ENCODE measurements at places on chromosomes 12 and 14.

DNA sequence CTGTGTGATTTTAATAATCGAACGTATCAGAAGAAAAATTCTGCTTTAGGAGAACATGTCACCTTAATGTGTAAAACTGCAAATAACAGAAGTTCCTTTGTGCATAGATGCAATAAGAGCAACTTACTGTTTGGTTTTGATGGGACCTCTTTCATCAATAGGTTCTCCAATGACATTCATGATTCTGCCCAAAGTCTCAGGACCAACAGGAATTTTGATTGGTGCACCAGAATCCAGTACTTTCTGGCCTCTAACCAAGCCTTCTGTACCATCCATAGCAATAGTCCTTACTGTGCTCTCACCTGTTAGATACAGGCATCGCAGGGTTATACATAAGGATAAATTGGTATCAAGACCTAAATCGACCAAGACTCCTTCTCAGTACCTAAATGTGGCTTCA lies 1.1 kb downstream of the ATP5F1B start:
- no peak for DNase-seq

GRCh38 chr14:98370352-98370751 lies 901.6 kb downstream of the BCL11B start:
- no peak for DNase-seq

DNA sequence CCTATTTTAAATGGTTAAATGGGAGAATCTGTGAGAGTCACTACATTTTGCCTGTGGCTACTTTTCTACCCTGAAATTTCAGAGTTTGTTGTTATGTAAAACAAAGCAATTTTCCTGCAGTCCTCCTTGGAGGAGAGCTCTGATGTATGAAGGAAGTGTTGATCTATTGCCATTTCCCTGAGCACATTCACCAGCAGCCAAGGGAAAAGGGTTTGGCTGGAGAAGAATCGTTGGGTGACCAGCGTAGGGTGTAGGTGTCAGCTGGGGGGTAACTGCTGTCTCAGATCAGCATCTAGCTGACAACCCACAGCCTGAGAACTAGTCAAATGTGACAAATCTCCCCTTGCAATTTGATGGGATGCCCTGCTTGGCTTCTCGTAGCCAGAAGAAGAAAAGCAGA lies 230.5 kb downstream of the PDZRN4 start:
- no peak for DNase-seq

DNA sequence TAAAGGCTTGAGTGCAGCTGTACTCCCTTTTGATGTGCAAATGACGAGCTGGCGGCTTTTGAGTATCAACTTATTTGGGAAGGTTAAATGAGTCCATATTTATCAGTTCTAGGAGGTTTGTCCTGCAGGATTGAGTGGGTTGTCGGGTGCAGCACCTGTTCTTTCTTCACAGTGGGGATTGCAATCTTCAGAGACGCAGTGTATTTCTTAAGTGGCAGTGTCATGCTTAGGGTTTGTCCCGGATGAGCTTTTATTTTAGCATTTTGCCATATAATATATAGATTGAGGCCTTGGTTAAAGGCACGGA lies 1.2 kb downstream of the FUT8 start:
- DNase-seq = no peak

GRCh38 chr14:67487937-67488893 lies at the start of gene TMEM229B:
Gene TMEM229B, minus strand, starts transcription at chr14:67488721. Its CDS starts 14,798 bp downstream, at chr14:67473923.
- DNase-seq = peak; percentile 35

- DNase-seq = no peak
These were observed 47.6 kb downstream of the PTPN21 start for GRCh38 chr14:88507208-88507607.

DNA sequence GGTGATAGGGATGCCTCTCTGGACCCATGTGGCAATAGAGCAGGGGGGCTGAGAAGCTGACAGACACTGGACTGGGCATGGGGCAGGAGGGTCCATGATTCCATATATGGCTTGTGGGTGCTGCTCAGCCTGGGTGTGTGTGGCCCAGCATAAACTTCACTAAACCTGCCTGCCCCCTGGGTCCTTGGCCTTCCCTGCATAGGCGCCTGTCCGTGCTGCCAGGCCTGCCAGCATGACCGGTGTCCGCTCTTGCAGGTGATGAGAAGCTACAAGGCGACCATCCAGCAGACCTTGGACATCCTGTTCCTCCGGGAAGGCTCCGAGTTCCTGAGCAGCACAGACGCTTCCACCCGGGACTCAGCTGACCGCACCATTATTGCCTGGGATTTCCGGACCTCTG lies 61.6 kb downstream of the BEGAIN start:
- DNase-seq = no peak

- DNase-seq = no peak
These were observed 777.5 kb downstream of the NRXN3 start for GRCh38 chr14:78947681-78948080.

- no peak for DNase-seq
These were observed 26.2 kb downstream of the VSX2 start for GRCh38 chr14:74265301-74265965.

GRCh38 chr12:52013626-52014310 lies 7.0 kb downstream of the TAMALIN start:
- no peak for DNase-seq

GRCh38 chr14:63543826-63544406 lies 739 bp upstream of the PPP2R5E start:
- DNase-seq = no peak

DNA sequence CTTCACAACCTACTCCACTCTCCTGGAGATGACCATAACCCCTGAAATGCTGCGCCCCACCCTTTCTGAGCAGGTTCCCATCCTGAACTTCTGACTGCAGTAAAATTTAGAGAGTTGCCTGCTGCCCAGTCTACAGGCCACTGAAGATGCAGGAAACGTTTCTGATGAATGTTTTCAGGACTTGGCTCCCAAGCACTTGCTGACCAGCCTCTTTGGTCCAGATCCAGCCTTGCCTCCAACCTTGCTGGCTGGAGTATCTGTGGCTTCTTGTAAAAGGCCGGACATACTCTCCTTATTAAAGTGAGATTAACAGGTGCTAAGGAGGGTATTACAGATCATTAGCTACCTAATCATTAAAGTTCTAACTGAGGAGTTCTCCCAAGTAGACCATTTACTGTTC lies 70.3 kb upstream of the STXBP6 start:
- DNase-seq = no peak

- DNase-seq = no peak
These were observed 269.3 kb downstream of the DAD1 start for GRCh38 chr14:22319526-22320361.

- DNase-seq = no peak
These were observed 25.0 kb upstream of the GSG1 start for GRCh38 chr12:13128291-13128965.

DNA sequence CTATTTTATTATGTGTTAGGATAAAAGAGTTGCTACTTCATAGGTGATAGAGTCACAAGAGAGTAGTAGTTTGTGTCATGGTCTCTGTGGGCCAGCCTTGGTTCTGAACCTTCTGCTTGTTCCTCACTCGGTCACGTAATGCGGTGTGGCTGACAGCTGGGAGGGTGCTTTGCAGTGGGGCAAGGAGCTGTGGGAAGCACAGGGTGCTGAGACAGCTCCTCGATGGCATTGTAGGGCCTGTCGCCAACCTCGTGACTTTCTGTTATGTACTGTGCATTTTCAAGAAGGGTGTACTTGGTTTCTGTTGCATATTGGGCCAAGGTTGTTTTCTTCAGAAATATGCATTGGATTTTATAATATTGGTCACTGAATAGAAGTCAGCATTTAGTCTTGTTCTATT lies 61.3 kb upstream of the RD3L start:
- no peak for DNase-seq

GRCh38 chr12:30811966-30812365 lies 57.2 kb upstream of the CAPRIN2 start:
- no peak for DNase-seq

All from effector CD8-positive, alpha-beta T cell (primary cell).